CD4-positive, alpha-beta T cell treated with Interleukin-10 for 1 hour (primary cell): ENCODE measurements at places on chromosomes 12 and 14.

DNA sequence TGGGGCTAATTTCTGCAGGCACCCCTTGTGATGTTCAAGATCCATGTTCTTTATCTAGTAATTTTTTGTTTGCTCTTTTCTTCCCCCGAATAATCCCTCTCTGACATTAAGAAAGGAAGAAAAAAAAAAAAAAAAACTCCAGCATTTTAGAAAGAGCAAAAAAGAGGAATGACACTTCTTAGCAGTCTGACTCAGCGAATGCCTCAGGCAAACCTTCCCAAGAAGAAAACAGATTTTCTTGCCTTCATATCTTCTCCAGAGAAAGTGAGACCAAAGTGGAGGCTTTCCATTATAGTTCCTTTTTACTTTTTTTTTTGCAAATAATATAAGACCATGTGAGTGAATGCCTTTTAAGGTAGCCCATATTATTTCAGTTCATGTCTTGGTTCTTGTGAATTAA, 479.0 kb upstream of the SYT1 start:
- no peak for DNase-seq

DNA sequence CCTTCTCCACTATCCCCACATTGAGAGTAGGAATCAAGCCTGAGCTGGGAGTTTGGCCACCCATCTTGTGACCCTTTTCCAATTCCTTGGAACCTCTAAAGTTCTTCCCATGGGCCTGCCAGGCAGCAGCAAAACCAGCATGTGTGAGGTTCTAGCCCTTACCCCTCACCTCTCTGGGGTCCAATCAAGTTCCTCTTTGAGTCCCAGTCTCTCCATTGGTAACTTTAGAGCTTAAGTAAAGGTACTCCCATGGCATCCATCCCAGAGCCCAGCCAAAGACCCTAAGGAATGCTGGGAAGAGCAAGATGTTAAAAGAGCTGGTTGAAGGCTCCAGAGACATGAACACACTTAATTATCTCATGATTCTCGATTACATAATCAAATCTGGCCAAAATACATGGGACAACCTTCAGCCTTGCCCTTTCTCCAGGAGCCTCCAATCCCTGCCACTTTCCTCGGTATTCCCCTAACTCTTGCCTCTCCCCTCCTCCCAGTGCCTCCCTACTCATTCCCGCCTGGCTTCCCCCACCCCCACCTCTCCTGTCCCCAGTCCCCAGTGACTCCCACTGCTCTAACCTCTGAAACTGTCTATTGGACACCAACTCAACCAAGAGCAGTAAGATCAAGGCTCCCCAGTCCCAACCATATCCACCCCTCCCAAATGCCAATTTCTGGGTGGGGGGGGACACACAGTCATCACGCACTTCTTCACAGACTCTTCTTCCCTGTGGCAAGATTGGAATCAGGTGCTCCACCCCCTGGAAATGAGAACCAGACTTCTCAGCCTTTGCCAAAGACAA, 4.8 kb upstream of the TNS2 start:
- no peak for DNase-seq

DNA sequence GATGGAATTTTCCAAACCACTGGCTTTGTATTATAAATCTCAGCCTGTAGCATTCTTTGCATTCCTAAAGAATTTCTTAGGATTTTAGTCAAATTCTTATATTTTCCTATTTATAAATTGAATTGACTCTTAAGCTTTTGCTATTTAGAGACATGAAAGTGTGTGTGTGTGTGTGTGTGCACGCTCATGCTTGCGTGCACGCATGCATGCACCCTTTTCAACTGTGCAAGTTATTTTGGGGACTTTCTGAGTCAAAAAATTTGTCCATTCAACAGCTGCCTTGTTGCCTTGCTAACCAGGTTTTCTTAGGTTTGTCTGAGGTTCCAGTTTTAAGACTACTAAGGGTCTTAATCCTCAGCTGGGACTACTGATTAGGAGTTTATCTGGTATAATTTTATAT, 42.6 kb downstream of the GPATCH2L start:
- DNase-seq: no peak

GRCh38 chr14:21524575-21525490, 1.3 kb downstream of the SALL2 start:
- DNase-seq: no peak

GRCh38 chr12:117026921-117027250, 72.3 kb downstream of the TESC start:
- no peak for DNase-seq

GRCh38 chr12:42679466-42679865, 89.9 kb upstream of the PRICKLE1 start:
- DNase-seq: no peak

DNA sequence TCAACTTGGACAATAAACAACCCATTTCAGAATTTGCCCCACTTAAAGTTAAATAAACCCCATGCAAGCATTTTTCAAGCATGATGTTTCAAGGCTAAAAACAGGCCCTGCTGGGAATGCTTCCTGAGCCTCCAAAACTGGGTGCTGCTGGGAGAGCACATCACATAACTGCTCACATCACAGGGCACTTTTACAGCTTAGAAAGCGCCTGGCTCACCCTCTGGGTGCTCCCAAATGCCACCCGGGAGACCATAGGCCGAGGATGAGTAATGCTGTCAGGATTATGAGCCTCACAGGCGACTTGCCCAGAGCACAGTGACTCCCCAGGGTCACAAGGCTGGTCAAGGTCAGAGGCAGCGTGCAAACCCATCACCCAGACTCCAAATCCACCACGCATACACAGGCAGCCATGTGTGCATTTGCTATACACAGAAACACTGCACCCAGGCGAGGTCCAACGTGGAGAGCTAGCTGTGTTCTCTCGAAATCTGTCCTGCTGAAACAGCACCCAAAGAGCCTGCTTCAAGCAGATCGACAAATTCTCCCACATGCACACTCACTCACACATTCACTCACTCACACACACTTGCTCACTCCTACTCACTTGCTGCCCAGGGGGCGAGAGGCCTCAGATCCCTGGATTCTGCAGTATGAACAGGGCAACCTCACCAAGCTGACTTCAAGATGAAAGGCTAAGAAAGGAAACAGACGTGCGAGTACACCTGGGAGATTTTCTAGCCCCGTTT, 58.7 kb downstream of the ITPK1 start:
- DNase-seq: no peak

- no peak for DNase-seq
These were observed 218.8 kb upstream of the RGS6 start for GRCh38 chr14:71713451-71713850.

GRCh38 chr12:89932954-89933353, 224.3 kb upstream of the ATP2B1 start:
- DNase-seq: no peak

GRCh38 chr14:98077176-98077575, 1194.8 kb downstream of the BCL11B start:
- no peak for DNase-seq

- DNase-seq: no peak
These were observed 372.2 kb downstream of the EGLN3 start for GRCh38 chr14:33578461-33579216.

DNA sequence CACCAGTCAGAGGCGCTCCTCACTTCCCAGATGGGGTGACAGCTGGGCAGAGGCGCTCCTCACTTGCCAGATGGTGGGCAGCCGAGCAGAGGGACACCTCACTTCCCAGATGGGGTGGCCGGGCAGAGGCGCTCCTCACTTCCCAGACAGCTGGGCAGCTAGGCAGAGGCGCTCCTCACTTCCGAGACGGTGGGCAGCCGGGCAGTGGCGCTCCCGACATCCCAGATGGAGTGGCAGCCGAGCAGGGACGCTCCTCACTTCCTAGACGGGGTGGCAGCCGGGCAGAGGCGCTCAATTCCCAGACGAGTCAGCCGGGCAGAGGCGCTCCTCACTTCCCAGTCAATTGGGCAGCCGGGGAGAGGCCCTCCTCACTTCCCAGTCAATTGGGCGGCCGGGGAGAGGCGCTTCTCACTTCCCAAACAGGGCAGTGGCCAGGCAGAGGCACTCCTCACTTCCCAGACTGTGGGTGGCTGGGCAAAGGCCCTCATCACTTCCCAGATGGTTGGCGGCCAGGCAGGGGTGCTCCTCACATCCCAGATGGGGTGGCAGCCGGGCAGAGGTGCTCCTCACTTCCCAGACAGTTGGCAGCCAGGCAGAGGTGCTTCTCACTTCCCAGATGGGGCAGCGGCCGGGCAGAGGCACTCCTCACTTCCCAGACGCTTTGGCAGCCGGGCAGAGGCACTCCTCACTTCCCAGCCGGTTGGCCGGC, 143.8 kb upstream of the ARID2 start:
- no peak for DNase-seq

DNA sequence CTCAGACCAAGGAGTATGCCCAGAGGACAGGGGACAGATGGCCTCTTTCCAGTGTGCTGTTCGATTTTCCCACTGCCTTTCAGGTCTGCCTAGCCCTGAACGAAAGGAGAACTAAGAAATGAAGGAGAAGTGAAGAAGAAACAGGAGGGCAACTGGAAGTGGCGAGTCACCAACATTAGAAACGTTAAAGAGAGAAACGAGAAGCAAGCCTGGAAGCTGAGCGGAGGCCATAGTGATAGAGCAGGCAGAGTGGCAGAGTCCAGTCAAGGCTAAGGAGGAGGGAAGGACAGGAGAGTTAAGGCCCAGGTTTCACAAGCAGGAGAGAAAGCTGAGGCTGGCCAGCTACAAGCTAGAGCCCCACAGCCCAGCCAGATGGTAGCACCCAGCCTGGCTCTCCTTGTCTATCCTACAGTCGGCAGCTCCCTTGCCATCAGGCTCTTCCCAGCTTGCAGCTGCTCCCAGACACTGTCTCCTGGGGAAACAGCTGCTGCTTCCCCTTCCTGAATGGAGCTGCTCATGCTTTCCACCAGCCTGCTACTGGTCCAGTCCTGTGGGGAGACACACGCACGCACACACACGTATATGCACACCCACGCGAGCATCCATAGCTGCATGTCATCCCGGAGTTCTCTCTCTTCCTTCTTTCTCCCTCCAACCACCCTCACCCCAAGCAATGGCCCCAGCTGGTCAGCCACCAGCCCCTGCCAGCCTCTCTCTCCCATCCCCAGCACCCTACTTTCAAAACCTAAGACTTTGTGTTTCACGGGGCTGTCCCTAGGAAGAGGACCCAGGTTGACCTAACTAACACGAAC, 139.7 kb upstream of the CCND2 start:
- DNase-seq: no peak

DNA sequence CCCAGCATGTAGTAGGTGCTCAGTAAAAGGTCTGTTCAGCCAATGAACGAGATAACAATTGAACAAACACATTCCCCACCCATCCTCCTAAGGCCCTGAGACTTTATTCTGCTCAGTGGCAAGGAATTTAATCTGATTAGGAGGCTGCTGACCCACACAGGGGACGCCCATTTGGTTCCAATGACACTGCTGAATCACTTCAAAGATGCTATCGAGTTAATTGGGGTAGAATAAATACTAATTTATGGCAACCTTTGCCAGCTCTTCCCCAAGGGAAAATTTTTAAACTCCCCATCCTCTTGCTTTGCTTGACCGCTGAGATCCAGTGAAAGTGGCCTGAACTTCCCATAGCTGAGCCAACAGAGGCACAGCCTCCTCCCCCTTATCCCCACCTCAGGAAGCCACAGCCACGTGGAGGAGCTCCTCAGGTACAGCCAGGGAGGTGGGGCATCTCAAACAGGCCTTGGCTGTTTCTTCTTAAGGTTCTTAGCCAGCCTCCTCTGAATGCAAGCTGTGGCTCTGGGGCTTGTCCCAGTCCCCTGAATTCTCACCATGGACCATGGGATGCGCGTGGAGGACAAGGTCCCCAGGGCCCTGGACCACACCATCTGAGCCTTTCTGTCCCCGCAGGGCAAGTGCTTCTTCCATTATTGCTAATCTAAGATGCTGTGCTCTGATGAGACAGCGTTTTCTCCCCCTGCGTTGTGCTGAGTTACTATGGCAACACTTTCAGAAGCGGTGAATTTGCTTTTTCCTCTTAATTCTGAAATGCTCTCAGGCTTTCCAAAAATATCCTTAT, 26.7 kb downstream of the C14orf132 start:
- DNase-seq: no peak

- DNase-seq: no peak
These were observed 148.3 kb downstream of the PTCSC3 start for GRCh38 chr14:36028218-36028617.

GRCh38 chr12:31019561-31019960, 54.1 kb upstream of the DDX11 start:
- DNase-seq: no peak

- no peak for DNase-seq
These were observed 29.2 kb downstream of the BTBD7 start for GRCh38 chr14:93303659-93304058.

- peak; percentile 96 for DNase-seq
These were observed 23.1 kb downstream of the BICDL1 start for GRCh38 chr12:120012067-120012621.

DNA sequence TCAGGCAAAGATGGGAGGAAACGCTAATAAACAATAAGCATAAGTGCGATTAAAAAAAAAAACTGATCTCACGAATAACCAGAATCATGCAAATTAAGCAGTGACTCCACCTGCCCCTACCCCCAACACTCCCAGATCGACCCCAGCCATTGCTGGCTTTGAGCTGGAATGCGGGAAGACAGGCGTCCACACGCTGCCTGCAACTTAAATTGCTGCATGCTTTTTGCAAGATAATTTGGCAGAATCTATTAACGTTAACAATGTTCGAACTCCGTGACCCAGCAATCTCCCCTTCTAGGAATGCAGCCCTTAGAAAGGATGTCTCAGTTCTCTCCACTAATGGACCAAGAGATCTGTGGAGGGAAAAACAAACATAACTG, 935 bp upstream of the CKB start:
- DNase-seq: no peak

DNA sequence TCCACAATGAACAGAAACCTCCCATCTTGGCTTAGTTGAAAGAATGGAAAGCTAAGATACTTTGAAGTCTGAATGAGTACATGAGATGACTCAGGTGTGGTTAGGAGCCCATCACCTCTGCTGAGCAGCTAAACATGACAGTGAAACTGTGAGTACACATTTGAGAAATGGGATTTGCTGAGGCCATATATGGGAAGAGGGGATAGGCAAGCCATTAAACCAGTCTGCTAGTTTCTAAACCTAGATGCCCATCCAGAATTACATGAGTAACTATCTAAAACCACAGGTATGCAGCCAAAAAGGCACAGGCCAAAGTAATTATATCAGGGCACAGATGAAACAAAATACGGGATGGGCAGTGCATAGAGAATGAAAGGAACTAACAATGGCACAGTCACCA, 41.2 kb downstream of the NKX2-1 start:
- no peak for DNase-seq

DNA sequence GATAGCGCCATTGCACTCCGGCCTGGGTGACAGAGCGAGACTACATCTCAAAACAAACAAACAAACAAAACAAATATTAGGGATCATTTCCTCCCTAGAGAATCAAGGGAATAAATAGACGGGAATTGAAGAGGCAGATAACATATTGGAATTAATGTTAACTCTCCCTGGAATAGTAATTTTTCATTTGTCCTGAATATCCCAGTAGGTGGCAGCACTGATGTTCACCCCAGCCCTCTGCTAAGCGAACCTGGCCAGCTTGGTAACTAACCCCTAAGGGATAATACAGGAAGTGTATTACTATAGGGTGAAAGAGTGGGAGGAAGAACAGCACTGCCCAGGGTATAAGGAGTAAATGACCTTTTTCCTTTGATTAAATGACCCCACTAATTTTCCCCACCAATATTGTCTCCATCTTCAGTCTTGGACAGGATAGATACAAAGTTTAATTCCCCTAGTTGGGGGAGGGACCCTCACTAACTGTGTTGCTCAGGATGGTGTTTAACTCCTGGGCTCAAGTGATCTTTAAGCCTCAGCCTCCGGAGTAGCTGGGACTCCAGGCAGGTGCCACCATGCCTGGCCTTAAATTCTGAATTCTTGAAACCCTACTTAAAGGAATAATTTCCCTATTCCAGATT, 40.5 kb downstream of the SLC2A14 start:
- peak; percentile 53 for DNase-seq
